GM23338 (cell line): ENCODE measurements at places on chromosomes 7 and 10. TPM values are rescaled to one million over a fixed set of nuclear protein-coding genes. Genes with fewer than 3 reads are reported as not detected.
A peak's percentile ranks its signal among the peaks of the same experiment; 100 is the strongest.

GRCh38 chr10:35172146-35172545 lies 45.5 kb downstream of the CREM start:
- H3K36me3 ChIP-seq: no peaks in the 10 kb centered on the region
- no peaks in the 10 kb centered on the region for H3K4me1 ChIP-seq
- H3K27ac ChIP-seq: no peak overlapping the region
- H3K4me3 ChIP-seq: no peak overlapping the region
- H3K27me3 ChIP-seq: no peaks in the 10 kb centered on the region

GRCh38 chr7:129008645-129009414 lies 46.1 kb downstream of the TNPO3 start:
- DNase-seq: no peak
- H3K4me1 ChIP-seq: no peaks in the 10 kb centered on the region
- no peak overlapping the region for H3K4me3 ChIP-seq
- peak overlapping the region; percentile 51; the same call in 1 of the 2 replicates for H3K27ac ChIP-seq
- H3K36me3 ChIP-seq: peaks cover 22% of the 10 kb centered on the region; the same call in 1 of the 2 replicates
- no peaks in the 10 kb centered on the region for H3K27me3 ChIP-seq

DNA sequence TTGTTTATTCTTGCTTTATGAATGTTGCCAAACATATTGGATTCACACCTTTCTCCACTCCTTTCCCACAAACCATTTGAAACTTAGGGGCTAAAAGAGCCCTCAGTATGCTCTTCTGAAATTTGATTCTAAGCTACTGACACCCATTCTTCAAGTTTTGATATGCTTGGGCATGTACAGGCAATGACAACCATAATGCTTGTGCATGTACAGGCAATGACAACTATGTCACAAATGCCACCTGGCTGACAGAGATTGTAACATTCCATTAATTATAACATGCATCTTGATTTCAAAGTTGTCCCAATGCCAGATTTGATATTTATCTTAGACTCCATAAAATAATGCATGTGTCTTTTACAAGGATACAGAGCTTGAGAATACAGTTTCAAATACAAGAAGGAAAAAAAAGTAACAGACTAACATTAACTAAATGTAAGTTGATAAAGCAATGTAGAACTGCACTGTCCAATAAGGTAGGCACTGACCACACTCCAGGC lies 17.5 kb upstream of the CDK1 start:
- H3K4me1 ChIP-seq: peaks cover 28% of the 10 kb centered on the region
- H3K36me3 ChIP-seq: no peaks in the 10 kb centered on the region
- no peaks in the 10 kb centered on the region for H3K27me3 ChIP-seq

FRAT1 gene
- 1.4 and 1.7 TPM in 2 replicates for polyA plus RNA-seq

CPN1 gene
- polyA plus RNA-seq: 0.32 TPM in 1 of 2 replicates, not detected in the other
